GM10248 (cell line): ENCODE measurements at places on chromosomes 1 and 21.

DNA sequence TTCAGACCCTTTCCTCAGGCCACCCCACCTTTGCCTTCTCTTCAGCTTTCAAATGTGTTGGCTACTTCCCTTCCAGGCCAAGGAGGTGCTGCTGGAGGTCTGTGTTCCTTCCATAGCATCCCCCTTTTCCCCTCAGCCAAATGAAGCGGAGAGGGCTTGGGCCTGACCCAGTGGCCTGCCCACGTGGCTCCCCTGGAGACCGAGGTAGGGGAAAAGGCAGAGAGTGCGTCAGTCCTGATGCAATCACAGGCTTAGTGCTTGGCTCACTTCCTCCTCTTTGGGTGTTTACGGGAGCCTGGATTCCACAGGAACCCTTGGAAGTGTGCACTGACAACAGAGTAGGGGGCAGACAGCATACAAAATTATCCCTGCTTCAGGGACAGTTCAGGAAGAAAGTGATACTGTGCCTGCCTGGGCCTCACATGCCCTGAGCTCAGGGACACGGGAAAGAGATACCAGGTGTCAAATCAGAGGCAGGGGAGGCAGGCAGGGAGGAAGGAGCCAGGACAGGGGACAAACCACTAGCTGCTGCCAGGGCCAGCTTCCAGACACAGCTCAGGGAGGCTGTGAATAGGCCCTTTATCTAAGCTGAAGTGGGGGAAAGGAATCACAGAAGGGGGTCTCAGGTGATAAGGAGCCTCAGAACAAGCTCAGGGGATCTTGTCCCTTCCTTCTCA lies 16.6 kb upstream of the PTP4A2 start:
- no peak for DNase-seq

GRCh38 chr1:39258146-39258924 lies 53.8 kb downstream of the MACF1 start:
- DNase-seq: peak; percentile 67

DNA sequence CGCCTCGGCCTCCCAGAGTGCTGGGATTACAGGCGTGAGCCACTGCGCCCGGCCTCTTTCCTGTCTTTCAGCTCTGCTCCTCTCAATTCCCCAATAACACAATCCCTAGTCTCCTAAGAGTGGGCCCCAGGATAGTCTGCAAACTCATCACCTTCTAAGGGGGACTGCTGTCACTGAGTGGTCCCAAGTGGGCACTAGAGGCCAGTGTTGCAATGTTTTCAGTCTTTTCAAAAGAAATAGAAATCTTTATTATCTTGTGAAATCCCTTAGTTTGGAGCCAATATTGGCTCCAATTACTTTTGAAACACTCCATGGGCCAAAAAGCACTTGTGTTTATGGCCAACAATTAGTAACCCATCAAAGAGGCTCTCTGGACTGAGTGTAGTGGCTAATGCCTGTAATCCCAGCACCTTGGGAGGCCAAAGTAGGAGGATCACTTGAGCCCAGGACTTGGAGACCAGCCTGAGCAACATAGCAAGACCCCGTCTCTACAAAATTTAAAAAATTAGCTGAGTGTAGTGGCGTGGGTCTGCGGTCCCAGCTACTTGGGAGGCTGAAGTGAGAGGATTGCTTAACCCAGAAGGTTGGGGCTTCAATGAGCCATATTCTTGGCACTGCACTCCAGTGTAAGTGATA lies 28.6 kb upstream of the ZNF697 start:
- DNase-seq: no peak

DNA sequence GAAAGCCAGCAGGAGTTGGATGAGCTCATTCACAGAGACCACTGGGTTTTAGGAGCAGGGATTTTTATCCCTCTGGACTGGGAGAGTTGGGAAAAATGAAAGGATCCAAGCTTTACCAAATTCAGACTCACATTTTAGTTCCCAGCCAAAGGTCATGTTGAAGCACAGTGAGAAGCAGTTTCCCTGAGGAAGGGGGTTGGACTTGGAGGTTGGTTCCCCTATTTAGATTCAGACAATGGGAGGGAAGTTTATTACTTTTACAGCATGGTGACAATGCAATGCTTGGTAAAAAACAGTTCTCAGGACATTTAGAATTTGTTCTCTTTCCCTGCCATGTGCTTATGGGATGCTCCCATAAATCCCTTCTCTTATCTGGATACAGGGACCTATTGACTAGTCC lies 57.3 kb upstream of the ZNF648 start:
- DNase-seq: no peak

- no peak for DNase-seq
Observed at GRCh38 chr1:174626031-174627025, 178.6 kb downstream of the GPR52 start.

DNA sequence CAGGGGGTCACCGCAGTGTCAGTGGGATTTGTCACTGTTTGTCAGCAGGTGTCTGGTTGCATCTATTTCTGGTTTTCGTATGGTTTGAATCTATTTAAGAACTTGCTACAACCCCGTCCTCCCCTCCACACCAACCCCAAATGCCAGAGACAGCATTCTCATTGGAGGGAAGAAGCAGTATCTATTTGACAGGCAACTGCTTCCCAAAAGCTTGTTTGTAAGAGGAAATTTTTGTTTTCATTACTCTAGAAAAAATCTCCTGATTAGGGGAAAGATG lies 54.4 kb downstream of the NR5A2 start:
- DNase-seq: no peak

- DNase-seq: no peak
Observed at GRCh38 chr1:162541619-162542141, 19.8 kb upstream of the UAP1 start.

DNA sequence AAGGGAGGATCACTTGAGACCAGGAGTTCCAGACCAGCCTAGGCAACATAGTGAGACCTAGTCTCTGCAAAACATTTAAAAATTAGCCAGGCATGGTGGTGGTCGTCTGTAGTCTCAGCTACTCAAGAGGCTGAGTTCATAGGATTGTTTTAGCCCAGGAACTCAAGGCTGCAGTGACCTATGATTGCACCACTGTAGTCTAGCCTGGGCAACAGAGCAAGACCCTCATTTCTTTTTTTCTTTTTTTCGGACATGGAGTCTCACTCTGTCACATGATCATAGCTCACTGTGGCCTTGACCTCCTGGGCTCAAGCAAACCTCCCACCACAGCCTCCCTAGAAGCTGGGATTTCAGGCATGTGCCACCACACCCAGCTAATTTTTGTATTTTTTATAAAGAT lies 31.9 kb upstream of the RCC2 start:
- DNase-seq: no peak

DNA sequence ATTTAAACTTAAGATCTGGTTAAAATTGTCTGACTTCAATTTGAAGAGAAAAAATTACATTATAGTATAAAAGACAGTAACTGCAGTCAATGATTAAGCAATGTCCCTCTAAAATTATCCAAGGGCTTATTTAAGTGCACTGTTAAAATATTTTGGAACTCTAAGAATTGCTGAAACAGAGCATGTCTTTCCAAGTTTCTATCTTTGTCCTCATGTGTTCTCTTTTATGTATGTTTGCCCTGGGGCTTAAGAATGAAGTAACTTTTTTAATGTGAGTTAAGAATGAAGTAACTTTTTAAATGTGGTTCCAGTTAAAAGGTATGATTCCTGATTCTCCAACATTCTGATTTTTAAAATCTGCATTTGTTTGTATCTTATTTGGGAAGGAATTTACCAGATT lies 69.0 kb upstream of the MARK1 start:
- no peak for DNase-seq

GRCh38 chr1:216566641-216567205 lies 143.5 kb upstream of the USH2A start:
- no peak for DNase-seq

DNA sequence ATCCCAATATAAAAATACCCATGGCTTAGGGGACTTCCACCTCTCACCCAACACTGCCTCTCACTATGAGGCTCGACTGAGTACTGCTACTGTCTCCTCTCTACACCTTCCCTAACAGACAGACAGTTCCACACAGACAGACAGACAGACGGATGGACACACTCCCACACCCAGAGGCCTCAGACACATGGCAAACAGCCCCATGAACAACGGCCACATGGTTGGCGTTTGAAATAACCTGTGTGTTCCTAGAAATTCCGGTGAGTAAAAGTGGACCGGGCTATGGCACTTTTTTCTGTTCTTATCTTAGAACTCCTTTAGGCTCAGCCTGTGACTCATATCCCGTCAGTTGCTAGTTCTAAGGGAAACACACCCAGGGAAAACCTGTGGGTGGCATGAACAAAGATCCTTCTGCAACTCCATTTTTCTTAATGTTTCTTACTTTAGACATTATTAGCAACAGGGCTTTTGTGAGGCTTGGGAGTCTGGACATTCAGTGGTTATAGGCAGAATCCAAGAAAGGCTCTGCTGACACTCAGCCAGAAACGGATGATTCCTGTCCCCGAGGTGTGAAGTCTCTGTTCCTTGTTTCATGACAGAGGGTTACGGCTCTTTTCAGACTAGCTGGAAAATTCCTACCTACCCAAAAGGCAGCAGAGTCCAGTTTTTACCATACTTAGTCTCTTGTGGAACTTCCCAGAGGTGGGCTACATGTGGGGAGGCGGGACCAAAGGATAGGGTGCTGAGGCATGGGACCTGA lies 90.5 kb upstream of the TLR5 start:
- DNase-seq: no peak

GRCh38 chr1:1542766-1543705 lies 2.6 kb upstream of the TMEM240 start:
- DNase-seq: no peak

DNA sequence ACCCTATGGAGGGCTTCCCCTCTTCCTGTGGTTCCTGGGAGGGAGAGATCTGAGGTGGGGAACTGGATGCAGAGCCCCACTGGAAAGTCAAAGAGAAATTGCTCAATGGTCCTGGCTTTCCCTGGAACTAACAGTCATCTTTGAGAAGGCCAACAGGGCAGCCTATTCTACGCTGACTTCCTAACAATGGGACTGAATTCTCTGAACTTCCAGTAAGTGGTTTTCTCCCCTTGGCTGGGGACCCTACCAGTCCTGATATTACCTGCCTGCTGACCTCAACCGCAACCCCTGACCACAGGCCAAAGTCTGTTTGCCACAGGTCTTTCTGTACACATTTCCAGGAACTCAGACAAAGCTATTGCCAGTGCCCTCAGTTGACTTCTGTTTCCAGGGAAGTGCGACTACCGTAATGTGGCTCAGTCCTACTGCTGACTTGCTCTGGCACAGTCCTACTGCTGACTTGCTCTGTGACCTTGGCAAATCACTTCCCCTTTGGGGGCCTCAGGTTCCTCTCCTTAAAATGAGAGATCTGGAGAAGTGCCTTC lies 55.3 kb downstream of the C8B start:
- DNase-seq: no peak

DNA sequence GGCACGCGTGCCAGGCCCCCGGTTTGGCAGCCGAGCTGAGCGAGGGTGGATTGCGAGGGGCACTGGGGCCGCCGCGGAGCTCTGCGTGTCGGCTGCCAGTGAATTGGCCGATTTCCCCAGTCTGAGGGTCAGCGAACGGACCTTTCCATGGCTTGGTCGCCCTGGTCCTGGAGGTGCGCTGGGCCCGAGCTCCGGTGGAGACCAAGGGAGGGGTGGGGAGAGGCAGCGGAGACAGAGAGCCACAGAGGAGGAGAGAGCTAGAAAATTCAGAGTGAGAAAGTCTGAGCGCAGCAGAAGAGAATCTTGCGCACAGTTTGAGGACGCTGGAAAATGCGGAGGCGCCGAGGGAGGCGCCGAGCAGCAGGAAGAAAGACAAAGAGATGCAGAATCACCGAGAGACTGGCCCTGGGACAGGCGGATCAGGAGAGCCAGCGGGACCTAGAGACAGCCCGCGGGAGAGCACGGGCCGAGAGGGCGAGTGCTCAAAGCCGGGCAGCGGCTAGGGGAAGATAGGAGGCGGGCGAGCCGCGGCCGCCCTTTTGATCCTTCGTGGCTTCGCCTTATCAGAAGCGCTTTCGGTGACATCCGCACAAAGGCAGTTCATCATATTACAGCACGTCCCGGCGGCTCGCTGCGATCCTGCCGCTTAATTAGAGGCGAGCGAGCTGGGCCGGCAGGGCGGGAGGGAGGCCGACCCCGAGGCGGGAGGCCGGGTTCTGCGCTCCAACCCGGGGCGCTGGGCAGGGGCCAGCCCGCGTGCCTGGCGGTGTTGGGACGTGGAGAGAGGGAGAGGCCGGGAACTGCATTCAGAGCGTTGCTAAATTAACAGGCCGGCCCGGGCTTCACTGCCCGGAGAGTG lies 12.7 kb downstream of the PAX7 start:
- no peak for DNase-seq

- DNase-seq: no peak
Observed at GRCh38 chr1:93440272-93440671, 7.6 kb upstream of the FNBP1L start.

DNA sequence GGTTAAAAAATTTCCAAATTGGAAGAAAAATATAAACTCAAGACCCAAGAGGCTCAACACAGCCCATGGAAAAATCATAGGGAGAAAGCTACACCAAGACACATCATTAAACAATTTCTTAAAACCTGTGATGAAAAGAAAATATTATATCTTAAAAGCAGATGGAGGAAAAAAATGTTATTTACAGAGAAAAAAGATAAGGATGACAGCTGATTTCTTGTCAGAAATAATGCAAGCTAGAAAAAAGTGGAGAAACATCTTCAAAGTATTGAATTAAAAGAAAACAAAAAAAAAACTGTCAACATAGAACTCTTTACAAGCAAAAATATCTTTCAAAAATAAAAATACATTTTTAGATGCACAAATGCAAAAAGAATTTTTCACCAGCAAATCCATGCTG lies 930.5 kb downstream of the ADGRL2 start:
- no peak for DNase-seq

GRCh38 chr21:45001134-45002095 lies 61.6 kb downstream of the SLX9 start:
- no peak for DNase-seq

DNA sequence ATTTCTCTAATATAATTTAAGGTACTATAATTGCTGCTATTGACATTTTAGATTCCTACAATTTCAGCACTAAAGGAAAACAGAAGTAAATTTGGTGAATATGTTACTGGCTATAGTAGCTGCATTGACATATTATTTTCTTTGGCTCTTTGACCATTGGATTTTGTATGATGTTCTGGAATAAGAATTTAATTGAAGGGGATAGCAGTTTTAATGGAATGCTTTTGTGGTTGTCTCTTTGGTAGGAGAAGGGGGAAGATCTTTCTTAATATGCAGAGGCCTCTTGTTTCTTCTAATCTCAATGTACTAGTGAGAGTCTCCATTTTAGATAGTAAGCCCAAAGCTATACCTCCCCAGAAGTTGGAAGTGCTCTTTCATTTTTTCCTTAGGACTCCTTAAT lies 6.9 kb downstream of the DTL start:
- no peak for DNase-seq
